ENCODE measurements at places on chromosomes 12 and 14. TPM values are rescaled to one million over a fixed set of nuclear protein-coding genes. Genes with fewer than 3 reads are reported as not detected.
A peak's percentile ranks its signal among the peaks of the same experiment; 100 is the strongest.

NR1H4 gene
- not detected for total RNA-seq

TRIM9 gene
- total RNA-seq, result 2.2 TPM

GYS2 gene
- total RNA-seq, result 0.31 TPM

DNA sequence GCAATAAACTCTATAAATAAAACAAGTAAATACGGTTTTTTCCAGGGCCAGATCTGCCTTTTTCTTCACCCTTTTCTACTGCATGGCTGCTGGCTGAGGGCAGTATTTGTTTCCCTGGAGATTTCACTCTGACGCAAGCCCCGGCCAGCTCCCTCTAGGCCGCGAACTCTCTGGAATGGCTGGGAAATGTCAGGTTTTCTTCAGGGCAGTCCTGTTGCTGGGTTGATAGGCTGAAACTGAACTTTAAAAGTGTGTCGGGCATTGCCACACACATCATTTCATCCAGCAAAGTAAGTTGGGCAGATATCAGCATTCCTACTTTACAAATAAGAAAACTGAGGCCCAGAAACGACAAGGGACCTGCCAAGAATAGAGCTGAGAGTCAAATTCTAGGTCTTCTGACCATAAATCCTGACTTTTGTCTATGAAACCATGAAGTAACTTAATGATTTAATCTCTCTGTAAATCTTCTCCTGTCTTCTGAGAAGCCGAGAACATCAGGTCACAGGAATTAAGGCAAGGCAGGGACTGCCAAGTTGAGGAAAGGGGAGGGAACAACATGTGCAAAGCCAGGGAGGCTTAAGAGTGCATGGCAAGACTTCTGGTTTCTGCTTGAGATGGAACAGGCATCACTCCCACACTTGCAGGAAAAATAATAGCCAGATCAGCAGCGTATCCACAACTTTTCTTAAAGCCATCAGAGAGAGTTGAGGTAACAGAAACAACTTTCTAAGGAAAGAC lies 205.0 kb upstream of the CCDC196 start:
- no peaks in the 10 kb centered on the region for H3K4me1 ChIP-seq
- no peak overlapping the region for H3K27ac ChIP-seq
- no peak for DNase-seq
- peaks cover 11% of the 10 kb centered on the region for H3K36me3 ChIP-seq

RNASE2 gene
- total RNA-seq, result not detected

DNA sequence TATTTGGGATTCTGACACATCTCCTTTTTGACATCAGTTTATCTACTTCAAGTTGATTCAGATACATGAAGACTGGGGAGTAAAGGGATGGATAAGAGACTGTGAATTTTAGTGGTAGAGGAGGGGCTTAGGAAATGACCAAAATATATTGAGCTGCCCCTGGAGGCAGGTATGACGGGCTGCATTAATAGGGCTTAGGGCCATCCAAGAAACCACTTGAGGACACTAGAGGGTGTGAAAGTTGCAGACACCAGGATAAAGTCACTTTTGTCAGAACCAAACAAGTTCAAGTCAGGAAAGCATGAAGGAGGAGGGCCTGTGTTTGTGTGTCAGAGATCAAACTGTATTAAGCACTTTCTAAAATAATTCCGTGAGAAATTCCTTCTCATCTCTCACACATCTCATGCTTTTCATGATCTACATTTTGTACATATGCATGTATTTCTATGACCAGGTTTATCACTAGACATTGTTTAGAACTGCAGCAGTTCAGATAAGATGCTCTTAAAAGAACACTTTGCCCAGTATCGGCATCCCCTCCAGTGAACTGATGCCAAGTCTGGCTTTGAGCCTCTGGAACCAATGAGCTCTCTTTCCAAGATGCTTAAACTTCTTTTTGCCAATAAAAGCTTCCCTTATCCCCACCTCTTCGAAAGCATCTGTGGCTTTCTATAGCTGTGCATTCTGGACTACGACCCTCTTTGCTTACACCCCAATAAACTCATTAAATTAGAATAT lies 136.9 kb downstream of the SLC38A1 start:
- DNase-seq, result no peak
- no peak overlapping the region for H3K4me3 ChIP-seq
- no peaks in the 10 kb centered on the region for H3K27me3 ChIP-seq
- H3K36me3 ChIP-seq, result no peaks in the 10 kb centered on the region

LETMD1 gene
- total RNA-seq, result 88.4 TPM

- peaks cover 9% of the 10 kb centered on the region for H3K36me3 ChIP-seq
- peak; percentile 64 for DNase-seq
- peak overlapping the region; percentile 81 for H3K4me3 ChIP-seq
- peaks cover 10% of the 10 kb centered on the region for H3K4me1 ChIP-seq
- H3K27ac ChIP-seq, result no peak overlapping the region
Observed at GRCh38 chr12:31589904-31590641, 863 bp downstream of the DENND5B start.

DNA sequence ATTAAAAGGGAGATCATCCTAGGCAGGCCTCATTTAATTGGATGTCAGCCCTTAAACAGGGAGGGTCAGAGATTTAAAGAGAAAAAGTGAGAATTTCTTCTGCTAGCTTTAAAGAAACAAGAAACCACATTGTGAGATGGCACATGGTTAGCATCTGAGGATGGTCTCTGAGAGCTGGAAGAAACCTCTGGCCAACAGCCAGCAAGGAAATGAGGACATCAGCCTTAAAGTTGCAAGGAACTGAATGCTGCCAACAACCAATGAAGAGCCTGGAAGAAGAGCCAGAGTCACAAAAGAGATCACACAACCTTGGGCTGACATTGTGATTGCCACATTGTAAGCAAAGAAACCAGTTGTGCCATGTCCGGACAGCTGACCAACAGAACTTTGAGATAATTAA lies 17.5 kb upstream of the FAR2 start:
- peaks cover 3% of the 10 kb centered on the region for H3K27me3 ChIP-seq
- H3K36me3 ChIP-seq, result no peaks in the 10 kb centered on the region

GRCh38 chr12:47349137-47350061 lies 269.6 kb upstream of the AMIGO2 start:
- H3K4me3 ChIP-seq, result peak overlapping the region; percentile 56
- H3K27ac ChIP-seq, result peak overlapping the region; percentile 90
- peaks cover 25% of the 10 kb centered on the region for H3K4me1 ChIP-seq
- no peaks in the 10 kb centered on the region for H3K27me3 ChIP-seq
- no peaks in the 10 kb centered on the region for H3K36me3 ChIP-seq

DNA sequence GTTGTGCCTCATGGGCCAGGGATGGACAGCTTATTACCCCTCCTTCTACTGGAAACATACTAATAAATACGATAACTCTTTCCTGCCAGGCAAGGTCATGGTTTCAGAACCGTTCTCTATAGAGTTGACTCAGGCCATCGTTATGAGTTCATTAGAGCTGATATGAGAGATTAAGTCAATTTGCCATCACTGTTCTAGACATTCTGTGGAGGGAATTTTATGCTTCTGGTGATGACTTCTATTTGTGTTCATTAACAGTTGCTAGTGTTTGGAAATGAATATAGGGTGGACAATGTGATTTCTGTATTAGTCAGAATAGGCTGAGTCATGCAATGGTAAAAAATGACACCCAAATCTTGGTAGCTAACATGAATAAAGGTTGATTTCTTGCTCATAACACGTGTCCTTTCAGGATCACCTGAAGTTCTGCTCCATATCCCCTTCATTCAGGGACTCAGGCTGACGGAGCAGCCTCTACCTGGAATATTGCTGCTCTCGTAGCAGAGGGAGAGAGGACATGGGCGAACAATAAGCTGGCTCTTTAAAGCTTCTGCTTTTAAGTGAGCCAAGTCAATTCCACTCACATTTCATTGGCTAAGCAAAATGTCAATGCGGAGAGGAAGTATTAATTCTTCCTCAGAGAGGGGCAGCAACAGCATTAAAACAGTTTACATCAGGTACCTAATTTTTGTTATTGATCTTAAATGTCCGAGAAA lies 18.5 kb upstream of the TBPL2 start:
- peaks cover 2% of the 10 kb centered on the region for H3K27me3 ChIP-seq
- no peak overlapping the region for H3K27ac ChIP-seq
- H3K4me3 ChIP-seq, result no peak overlapping the region
- DNase-seq, result no peak
- no peaks in the 10 kb centered on the region for H3K4me1 ChIP-seq

CCNK gene
- 82.8 TPM for total RNA-seq

CBLN3 gene
- 4.8 TPM for total RNA-seq

- H3K27ac ChIP-seq, result no peak overlapping the region
- no peak overlapping the region for H3K4me3 ChIP-seq
- H3K27me3 ChIP-seq, result peaks cover 14% of the 10 kb centered on the region
- H3K36me3 ChIP-seq, result no peaks in the 10 kb centered on the region
- no peak for DNase-seq
Observed at GRCh38 chr14:54350203-54350602, 46.6 kb upstream of the CDKN3 start.

- peaks cover 60% of the 10 kb centered on the region for H3K27me3 ChIP-seq
- peaks cover 21% of the 10 kb centered on the region for H3K4me1 ChIP-seq
- H3K27ac ChIP-seq, result no peak overlapping the region
- H3K4me3 ChIP-seq, result no peak overlapping the region
- DNase-seq, result no peak
Observed at GRCh38 chr12:2963154-2963759, 4.1 kb downstream of the TEAD4 start.

POU6F1 gene
- total RNA-seq, result 46.2 TPM

DNA sequence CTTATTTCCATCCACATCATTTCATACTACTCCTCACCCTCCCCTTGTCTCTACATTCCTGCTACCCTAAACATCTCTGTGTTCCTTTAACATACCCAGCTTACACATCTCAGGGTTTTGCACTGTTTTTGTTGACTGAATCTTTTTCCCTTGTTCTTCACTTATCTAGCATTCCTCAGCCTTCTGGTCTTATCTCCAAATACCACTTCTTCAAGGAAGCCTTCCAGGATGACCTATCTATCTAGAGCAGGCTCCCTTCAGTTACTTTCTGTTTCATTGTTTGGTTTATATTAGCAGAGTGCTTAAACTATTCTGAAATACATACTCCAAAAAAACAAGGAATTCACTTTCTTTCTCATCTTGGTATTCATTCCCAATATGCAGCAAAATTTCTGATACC lies 353.1 kb downstream of the NAV3 start:
- peaks cover 1% of the 10 kb centered on the region for H3K36me3 ChIP-seq
- no peaks in the 10 kb centered on the region for H3K4me1 ChIP-seq
- no peak overlapping the region for H3K4me3 ChIP-seq

DNA sequence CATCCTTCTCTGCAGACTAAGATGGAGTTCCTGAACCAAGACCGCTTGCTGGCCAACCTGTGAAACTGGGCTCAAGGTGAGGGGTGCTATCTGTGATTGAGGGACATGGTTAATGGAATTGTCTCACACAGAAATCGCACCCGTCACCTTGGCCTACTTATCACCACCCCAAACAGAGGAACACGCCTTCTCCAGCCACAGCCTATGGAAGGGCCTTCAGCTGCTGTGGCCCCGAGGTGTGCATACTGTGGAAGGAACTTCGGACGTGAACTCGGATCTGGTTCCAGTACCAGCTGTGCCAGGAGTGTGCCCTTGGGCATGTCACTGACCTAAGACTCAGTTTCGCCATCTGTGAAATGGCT lies 44.4 kb downstream of the EVL start:
- H3K27me3 ChIP-seq, result no peaks in the 10 kb centered on the region
- peaks cover 83% of the 10 kb centered on the region for H3K4me1 ChIP-seq
- H3K36me3 ChIP-seq, result no peaks in the 10 kb centered on the region
- H3K4me3 ChIP-seq, result no peak overlapping the region
- DNase-seq, result peak; percentile 23
- peak overlapping the region; percentile 96 for H3K27ac ChIP-seq

GRCh38 chr14:79057333-79057732 lies 887.2 kb downstream of the NRXN3 start:
- H3K4me1 ChIP-seq, result no peaks in the 10 kb centered on the region
- no peaks in the 10 kb centered on the region for H3K27me3 ChIP-seq
- no peak for DNase-seq

TMCC3 gene
- 0.71 TPM for total RNA-seq

GRCh38 chr12:113069149-113069548 lies 12.6 kb downstream of the DTX1 start:
- H3K27ac ChIP-seq, result no peak overlapping the region
- H3K4me3 ChIP-seq, result peak overlapping the region; percentile 34
- H3K27me3 ChIP-seq, result no peaks in the 10 kb centered on the region
- DNase-seq, result no peak

DNA sequence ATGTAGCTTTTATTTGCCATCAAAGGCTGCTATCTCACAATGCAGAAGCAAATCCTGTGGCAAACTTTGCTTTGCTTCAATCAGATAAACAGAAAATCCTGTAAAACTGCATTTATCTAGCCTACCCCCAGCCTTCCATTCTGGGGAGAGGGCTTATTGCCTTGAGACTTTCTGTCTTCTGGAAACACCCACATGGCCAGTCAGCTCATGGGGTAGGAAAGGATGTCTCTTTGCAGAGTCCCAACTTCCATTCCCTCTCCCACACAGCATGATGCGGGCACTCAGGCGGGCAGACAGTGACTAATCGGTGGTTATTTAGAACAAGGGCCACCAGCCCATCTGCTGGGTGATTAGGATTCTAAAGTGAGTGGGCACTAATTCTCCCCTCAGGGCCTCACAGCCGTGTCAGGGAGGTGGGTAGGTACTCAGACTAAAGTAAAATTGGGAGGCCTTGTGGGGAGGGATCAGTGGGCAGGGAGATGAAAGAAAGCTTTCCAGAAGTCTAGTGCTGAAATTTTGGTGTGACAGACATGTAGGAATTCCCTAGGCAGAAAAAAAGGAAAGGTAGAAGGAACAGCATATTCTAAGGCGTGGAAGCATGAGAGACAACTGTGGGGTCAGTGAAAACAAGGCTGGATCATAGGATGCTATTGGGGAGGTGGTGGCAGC lies 720.5 kb downstream of the VRK1 start:
- no peaks in the 10 kb centered on the region for H3K4me1 ChIP-seq
- H3K36me3 ChIP-seq, result peaks cover 4% of the 10 kb centered on the region
- no peak for DNase-seq
- H3K27ac ChIP-seq, result no peak overlapping the region
- no peak overlapping the region for H3K4me3 ChIP-seq

DNA sequence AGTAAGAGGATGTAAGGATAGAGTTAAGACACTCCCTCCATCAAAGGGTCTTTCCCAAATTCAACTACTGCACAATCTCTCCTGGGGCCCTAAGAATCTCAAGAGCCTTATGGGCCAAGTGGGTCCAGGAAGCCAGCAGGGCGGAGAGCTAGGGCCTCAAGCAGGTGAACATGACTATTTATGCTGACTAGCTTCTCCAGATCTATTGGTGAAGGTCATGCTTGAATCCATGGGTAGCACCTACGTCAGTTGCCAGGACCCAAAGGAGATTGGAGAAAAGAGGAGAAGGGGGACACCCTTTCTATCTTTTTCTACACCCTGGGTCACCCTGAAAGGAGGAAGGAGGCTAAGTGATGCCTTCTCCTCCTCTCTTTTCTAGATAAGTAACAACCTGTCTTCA lies 534.2 kb upstream of the MIS18BP1 start:
- no peak for DNase-seq
- no peak overlapping the region for H3K4me3 ChIP-seq
- H3K4me1 ChIP-seq, result no peaks in the 10 kb centered on the region
- peaks cover 12% of the 10 kb centered on the region for H3K36me3 ChIP-seq
- no peak overlapping the region for H3K27ac ChIP-seq
- no peaks in the 10 kb centered on the region for H3K27me3 ChIP-seq

DNA sequence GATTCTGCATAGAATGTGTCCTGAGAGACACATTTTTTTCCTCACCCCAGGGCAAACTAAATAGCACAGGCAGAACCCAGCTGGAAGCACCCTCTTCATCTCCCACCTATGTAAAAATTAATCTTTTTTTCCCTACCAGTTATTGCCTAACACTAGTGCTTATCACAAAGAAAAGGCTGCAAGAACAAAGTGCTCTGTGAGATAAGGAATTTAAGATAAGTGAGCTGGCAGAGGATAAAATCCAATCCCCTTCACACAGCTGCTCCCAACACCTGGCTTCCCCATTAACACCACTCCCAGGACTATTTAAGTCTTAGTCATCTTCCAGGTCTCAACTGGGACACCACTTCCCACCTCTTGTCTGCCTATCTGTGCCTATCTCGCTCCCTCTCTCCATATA lies 75.2 kb downstream of the TTC9 start:
- H3K4me1 ChIP-seq, result peaks cover 6% of the 10 kb centered on the region
- no peak overlapping the region for H3K27ac ChIP-seq
- H3K27me3 ChIP-seq, result no peaks in the 10 kb centered on the region
- DNase-seq, result no peak

CLMN gene
- total RNA-seq, result 2.2 TPM

Data from naive thymus-derived CD8-positive, alpha-beta T cell (primary cell).